ENCODE measurements at places on chromosomes 6 and 20.

DNA sequence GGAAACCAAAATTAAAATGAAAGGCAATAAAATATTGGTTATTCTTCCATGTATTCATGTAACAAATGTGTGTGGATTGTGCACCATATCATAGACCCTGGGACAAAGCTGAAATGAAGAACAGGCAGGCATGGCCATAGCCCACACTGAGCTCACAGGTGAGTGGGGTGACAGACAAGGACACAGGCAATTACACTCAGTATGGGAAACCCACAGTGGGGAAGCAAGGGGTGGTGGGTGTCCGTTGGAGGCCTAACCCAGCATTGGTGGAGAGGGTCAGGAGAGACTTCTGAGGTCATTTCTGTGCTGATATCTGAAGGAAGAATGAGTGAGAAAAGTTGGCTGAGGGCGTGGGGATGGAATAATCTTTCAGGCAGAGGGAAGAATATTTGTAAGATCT is 47.6 kb upstream of the MAP3K4 start:
- no peak for DNase-seq

GRCh38 chr20:34033903-34034302 is 40.2 kb downstream of the RALY start:
- DNase-seq, result no peak

DNA sequence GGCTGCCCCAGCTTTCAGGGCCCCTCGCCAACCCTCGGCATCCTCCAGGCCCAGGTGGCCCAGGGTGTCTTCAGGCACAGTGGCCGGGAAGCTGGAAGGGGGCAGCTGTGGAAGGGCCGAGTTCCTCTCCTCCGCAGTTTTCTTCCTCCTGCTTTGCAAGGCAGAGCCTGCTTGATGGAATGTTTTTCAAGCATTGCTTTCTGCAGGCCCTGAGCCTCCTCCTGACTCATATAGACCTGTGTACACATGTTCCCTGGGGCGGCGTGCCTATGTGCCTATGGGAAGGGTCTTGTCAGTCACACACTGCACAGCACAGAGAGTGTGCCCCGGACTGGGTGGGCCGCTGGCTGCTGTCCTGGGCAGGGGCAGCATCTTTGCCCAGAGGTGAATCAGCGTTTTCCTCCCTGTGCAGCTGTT is 107.5 kb downstream of the ERMARD start:
- no peak for DNase-seq

GRCh38 chr20:50272724-50273446 is 82.3 kb downstream of the CEBPB start:
- no peak for DNase-seq

DNA sequence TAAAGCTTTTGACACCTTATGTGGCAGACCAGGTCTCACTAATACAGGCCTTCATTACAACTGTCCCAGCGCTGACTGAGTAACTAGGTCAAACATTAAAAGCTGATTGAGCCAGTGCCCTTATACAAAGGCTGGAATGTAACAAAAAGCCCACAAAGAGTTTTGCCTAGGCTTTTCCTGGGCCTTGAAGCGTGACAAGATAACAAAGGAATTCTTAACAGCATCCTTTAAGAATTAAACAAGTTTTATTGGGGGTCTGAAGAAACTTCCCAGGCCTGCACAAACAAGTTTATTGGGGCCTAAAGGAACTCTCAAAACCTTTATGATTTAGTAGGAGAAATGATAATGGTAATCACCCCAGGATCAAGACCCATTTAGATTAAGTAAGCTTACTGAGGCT is 267.6 kb upstream of the FAM83B start:
- no peak for DNase-seq
